Diencephalon (tissue), 1 donor: ENCODE measurements at places on chromosomes 4 and X. TPM values are rescaled to one million over a fixed set of nuclear protein-coding genes. Genes with fewer than 3 reads are reported as not detected.

TNIP3 gene
- total RNA-seq = 0.69 TPM

GIMD1 gene
- total RNA-seq = not detected

SPARCL1 gene
- total RNA-seq = 127 TPM

HEPH gene
- 13.1 TPM for total RNA-seq

MRFAP1L1 gene
- total RNA-seq = 101 TPM

HTRA3 gene
- 2.8 TPM for total RNA-seq

LUZP4 gene
- not detected for total RNA-seq

ANXA3 gene
- 24.7 TPM for total RNA-seq

SMR3B gene
- total RNA-seq = not detected

CCKAR gene
- total RNA-seq = 4.6 TPM

PAGE4 gene
- not detected for total RNA-seq

POLN gene
- total RNA-seq = 6.5 TPM

CFP gene
- total RNA-seq = 1.4 TPM

GASK1B gene
- 44.8 TPM for total RNA-seq

LRCH2 gene
- 40.6 TPM for total RNA-seq

SRPK3 gene
- total RNA-seq = 0.46 TPM

MAGEB10 gene
- not detected for total RNA-seq

CXCL3 gene
- 1.2 TPM for total RNA-seq

CT45A10 gene
- total RNA-seq = not detected

DDX60 gene
- 5.3 TPM for total RNA-seq

ZFP92 gene
- total RNA-seq = 1.2 TPM

CPLX1 gene
- 3.5 TPM for total RNA-seq

PPP4R3C gene
- total RNA-seq = not detected

NAP1L3 gene
- total RNA-seq = 164 TPM

IL13RA2 gene
- 13.6 TPM for total RNA-seq

YY2 gene
- 1.4 TPM for total RNA-seq

AMOT gene
- 19.1 TPM for total RNA-seq

LONRF3 gene
- 3.7 TPM for total RNA-seq

EMCN gene
- total RNA-seq = 3.7 TPM

UCP1 gene
- total RNA-seq = 0.23 TPM

GALNTL6 gene
- total RNA-seq = 68.5 TPM

NMU gene
- total RNA-seq = 4.2 TPM

SMAD1 gene
- 37.6 TPM for total RNA-seq

PPBP gene
- 4.6 TPM for total RNA-seq

AIFM1 gene
- total RNA-seq = 14.8 TPM

REPS2 gene
- 26.3 TPM for total RNA-seq

TMEM35A gene
- total RNA-seq = 125 TPM

ADGRL3 gene
- total RNA-seq = 257 TPM

DRD5 gene
- 3.0 TPM for total RNA-seq

ADH1A gene
- not detected for total RNA-seq

VEGFD gene
- total RNA-seq = 0.46 TPM

HELQ gene
- 15.9 TPM for total RNA-seq

MAGEA6 gene
- not detected for total RNA-seq

DCHS2 gene
- total RNA-seq = 28.6 TPM

GAGE1 gene
- not detected for total RNA-seq

GAGE2A gene
- total RNA-seq = not detected

CCDC158 gene
- total RNA-seq = 7.2 TPM

NLGN4X gene
- 71.3 TPM for total RNA-seq

TMPRSS11E gene
- total RNA-seq = not detected

NUDT10 gene
- 37.1 TPM for total RNA-seq

FOXR2 gene
- total RNA-seq = not detected

GPR82 gene
- not detected for total RNA-seq

PDE5A gene
- total RNA-seq = 58.4 TPM

FRMD7 gene
- 0.46 TPM for total RNA-seq
